ENCODE measurements at places on chromosomes 13 and 19. TPM values are rescaled to one million over a fixed set of nuclear protein-coding genes. Genes with fewer than 3 reads are reported as not detected.

Gene VSTM2B
- not detected for total RNA-seq

Gene CCDC8
- not detected for total RNA-seq

Gene TRPM4
- 1.8 TPM for total RNA-seq

Gene CEBPA
- total RNA-seq = 1.4 TPM

Gene IL11
- not detected for total RNA-seq

Gene LILRB4
- not detected for total RNA-seq

Gene KIR3DL2
- total RNA-seq = 0.47 TPM

Gene ZNF600
- total RNA-seq = 10.7 TPM

Gene CALR3
- total RNA-seq = not detected

GRCh38 chr13:59641261-59641660 lies 522.5 kb downstream of the DIAPH3 start:
- no peak overlapping the region for H3K4me3 ChIP-seq
- no peak for DNase-seq
- H3K36me3 ChIP-seq = no peaks in the 10 kb centered on the region
- H3K4me1 ChIP-seq = no peaks in the 10 kb centered on the region

GRCh38 chr13:105441051-105441750 lies 1094.3 kb downstream of the EFNB2 start:
- H3K4me3 ChIP-seq = no peak overlapping the region
- no peak overlapping the region for H3K27ac ChIP-seq
- no peaks in the 10 kb centered on the region for H3K36me3 ChIP-seq
- no peaks in the 10 kb centered on the region for H3K4me1 ChIP-seq
- no peak for DNase-seq

- peak overlapping the region; percentile 66 for H3K27ac ChIP-seq
- no peak for DNase-seq
- no peaks in the 10 kb centered on the region for H3K27me3 ChIP-seq
- H3K4me1 ChIP-seq = peaks cover 9% of the 10 kb centered on the region
These were observed 53.5 kb downstream of the KATNAL1 start for GRCh38 chr13:30253830-30254229.

DNA sequence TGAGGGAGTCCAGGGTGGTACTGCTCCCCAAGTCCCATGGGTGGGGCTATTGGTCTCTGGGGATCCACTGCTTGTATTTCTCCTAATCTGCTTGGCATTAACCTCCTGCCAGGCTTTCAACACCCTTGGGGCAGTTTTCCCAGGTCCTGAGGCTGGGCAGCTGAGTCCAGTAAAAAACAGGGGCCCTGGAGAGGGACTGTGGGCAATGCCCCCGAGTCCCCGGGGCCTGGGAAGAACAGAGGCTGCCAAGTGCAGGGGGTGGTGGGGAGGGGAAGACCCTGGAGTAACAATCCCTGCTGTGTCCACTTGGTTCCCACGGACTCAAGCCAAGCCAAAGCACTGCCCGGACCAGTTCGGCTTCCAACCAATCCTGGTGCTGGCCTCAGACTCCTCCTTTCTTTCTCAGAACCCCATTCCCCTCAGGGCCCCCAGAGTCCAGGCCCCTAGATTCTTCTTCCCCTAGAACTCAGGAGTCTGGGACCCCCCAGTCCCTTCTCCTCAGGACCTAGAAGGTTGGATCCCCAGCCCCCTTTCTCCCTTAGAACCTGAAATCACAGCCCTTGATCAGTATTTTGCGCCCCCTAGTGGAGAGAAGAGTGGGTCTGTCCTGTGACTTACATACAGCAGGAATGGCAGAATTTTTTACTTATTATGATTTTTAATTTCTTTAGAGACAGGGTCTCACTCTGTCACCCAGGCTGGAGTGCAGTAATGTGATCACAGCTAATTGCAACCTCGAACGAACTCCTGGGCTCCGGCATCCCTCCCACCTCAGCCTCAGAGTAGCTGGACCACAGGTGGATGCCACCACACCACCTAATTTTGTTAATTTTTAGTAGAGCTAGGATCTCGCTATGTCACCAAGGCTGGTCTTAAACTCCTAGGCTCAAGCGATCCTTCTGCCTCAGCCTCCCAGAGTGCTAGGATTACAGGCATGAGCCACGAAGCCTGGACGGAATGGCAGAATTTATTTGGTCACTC lies 3.7 kb upstream of the CLPTM1 start:
- H3K27me3 ChIP-seq = no peaks in the 10 kb centered on the region
- no peak overlapping the region for H3K4me3 ChIP-seq
- H3K36me3 ChIP-seq = no peaks in the 10 kb centered on the region
- peak; percentile 90 for DNase-seq
- no peak overlapping the region for H3K27ac ChIP-seq
- peaks cover 12% of the 10 kb centered on the region for H3K4me1 ChIP-seq

DNA sequence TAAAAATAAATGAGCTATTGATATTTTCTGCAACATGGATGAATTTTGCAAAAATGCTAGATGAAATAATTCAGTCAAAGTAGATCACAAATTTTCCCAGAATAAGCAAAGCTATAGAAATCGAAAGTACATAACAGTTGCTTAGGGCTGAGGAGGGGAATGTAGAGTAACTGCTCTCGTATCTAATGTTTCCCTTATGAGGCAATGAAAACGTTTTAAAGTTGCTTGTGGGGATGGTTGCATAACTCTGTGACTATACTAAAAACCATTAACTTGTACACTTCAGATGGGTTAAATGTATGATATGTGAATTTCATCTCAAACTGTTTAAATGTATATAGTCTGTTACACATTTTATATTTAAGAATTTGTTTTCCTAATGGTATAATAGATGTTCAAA lies 231.7 kb downstream of the GGACT start:
- H3K27ac ChIP-seq = no peak overlapping the region
- no peaks in the 10 kb centered on the region for H3K27me3 ChIP-seq
- no peak overlapping the region for H3K4me3 ChIP-seq
- peaks cover 7% of the 10 kb centered on the region for H3K36me3 ChIP-seq

GRCh38 chr13:111980146-111980929 lies 86.6 kb upstream of the SOX1 start:
- no peak overlapping the region for H3K4me3 ChIP-seq
- DNase-seq = no peak
- no peak overlapping the region for H3K27ac ChIP-seq
- H3K27me3 ChIP-seq = no peaks in the 10 kb centered on the region
- no peaks in the 10 kb centered on the region for H3K4me1 ChIP-seq
- H3K36me3 ChIP-seq = peaks cover under 1% of the 10 kb centered on the region

DNA sequence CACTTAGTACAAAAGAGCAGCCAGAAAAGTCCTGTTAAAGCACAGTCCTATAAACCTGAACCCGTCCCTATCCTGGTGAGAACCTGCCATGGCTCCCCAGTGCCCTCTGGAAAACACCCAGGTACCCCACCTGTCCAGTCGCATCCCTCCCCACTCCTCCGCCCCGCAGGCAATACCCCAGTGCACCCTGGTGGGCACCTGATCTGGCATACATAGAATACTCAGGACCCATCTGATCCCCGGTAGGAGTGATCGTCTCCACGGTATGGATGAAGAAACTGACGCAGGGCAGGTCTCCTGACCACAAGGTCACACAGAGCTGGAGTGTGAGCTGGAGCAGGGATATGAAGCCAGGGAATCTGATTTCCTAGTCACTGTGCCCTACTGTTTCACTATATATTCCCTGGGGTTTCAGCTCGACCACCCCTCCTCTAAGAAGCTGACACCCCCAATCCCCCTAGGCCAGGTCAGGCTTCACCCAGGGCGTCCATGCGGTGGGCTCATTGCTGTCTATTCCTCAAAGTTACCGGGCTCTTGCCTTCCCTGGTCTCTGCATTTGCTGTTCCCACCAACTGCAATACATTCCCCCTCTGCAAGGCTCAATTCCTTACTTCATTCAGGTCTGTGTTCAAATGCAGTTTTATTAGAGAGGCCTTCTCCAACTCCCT lies 12.6 kb downstream of the FBXO46 start:
- peaks cover 33% of the 10 kb centered on the region for H3K4me1 ChIP-seq
- H3K36me3 ChIP-seq = peaks cover 41% of the 10 kb centered on the region
- no peak for DNase-seq
- H3K4me3 ChIP-seq = peak overlapping the region; percentile 88

- H3K27me3 ChIP-seq = peaks cover 7% of the 10 kb centered on the region
- peak; percentile 40 for DNase-seq
- no peaks in the 10 kb centered on the region for H3K4me1 ChIP-seq
- no peak overlapping the region for H3K4me3 ChIP-seq
- no peaks in the 10 kb centered on the region for H3K36me3 ChIP-seq
These were observed 47.8 kb upstream of the VSTM2B start for GRCh38 chr19:29477831-29478577.

DNA sequence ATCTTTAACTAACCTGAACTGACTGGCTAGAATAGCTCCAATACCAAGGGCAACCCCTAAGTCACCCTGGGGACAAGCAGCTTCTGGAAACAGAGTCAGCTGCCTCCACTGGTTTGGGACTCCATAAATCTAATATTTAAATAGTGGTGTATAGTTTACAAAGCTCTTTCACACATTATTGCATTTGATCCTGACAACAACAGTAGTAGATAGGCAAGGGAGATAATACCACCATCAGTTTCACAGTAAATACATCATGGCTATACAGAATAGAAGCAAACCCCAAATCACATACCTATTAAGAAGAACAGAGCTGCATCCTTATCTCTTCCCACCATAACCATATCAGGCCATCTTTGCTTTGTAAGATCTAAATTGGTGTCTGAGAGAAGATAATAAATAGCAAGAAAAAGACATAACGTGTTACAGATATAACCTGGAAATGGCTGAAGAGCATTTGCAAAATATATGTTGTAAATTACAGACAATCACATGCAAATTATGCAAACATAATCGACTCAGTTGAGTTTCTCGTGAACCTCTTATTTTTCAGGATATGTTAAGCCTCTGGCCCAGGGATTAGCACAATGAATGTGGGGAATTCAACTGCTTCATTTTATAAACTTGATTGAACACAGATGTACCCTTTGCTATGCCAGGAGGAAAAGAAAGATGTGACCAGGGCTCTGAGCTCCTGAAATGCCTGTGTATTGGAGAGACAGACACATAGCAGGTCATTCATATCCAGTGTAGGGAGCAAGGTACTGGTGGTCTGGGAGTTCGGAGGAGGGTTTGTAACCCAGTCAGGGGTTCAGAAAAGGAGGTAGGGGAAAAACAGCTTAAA lies 142.5 kb downstream of the SLC7A1 start:
- H3K27me3 ChIP-seq = peaks cover 7% of the 10 kb centered on the region
- H3K27ac ChIP-seq = no peak overlapping the region
- no peaks in the 10 kb centered on the region for H3K36me3 ChIP-seq
- no peak overlapping the region for H3K4me3 ChIP-seq

- no peaks in the 10 kb centered on the region for H3K36me3 ChIP-seq
- H3K27ac ChIP-seq = no peak overlapping the region
- no peak for DNase-seq
- H3K4me1 ChIP-seq = no peaks in the 10 kb centered on the region
- no peak overlapping the region for H3K4me3 ChIP-seq
These were observed 1299.2 kb upstream of the ATXN8OS start for GRCh38 chr13:68808456-68808855.

- DNase-seq = no peak
- H3K4me3 ChIP-seq = no peak overlapping the region
- H3K27me3 ChIP-seq = peaks cover 5% of the 10 kb centered on the region
- H3K36me3 ChIP-seq = peaks cover 4% of the 10 kb centered on the region
- peaks cover 9% of the 10 kb centered on the region for H3K4me1 ChIP-seq
These were observed 7.0 kb downstream of the CAB39L start for GRCh38 chr13:49436890-49437289.

- no peaks in the 10 kb centered on the region for H3K36me3 ChIP-seq
- H3K27me3 ChIP-seq = no peaks in the 10 kb centered on the region
- H3K4me3 ChIP-seq = no peak overlapping the region
- no peak overlapping the region for H3K27ac ChIP-seq
These were observed 38.1 kb downstream of the MIPEP start for GRCh38 chr13:23851106-23851505.

- DNase-seq = no peak
- no peak overlapping the region for H3K27ac ChIP-seq
- no peaks in the 10 kb centered on the region for H3K27me3 ChIP-seq
- no peaks in the 10 kb centered on the region for H3K36me3 ChIP-seq
- peaks cover 21% of the 10 kb centered on the region for H3K4me1 ChIP-seq
These were observed 38.7 kb downstream of the ATP11A start for GRCh38 chr13:112728375-112729126.

DNA sequence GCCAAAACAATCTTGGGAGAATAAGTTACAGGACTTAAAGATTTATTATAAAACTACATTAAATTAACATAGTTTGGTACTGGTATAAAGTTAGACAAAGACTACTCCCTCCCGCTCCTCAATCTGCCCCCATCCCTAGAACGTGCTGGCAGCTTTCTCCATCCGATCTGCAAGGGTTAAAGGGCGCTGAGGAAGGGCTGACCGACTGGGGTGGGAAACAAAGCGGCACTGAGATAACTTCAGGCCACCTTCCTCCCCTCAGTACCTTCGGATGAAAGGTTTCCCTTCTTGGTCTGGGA lies 790 bp upstream of the SUGT1 start:
- H3K36me3 ChIP-seq = peaks cover 18% of the 10 kb centered on the region
- no peak overlapping the region for H3K27ac ChIP-seq
- DNase-seq = no peak
- H3K4me1 ChIP-seq = peaks cover 15% of the 10 kb centered on the region
- H3K4me3 ChIP-seq = no peak overlapping the region

DNA sequence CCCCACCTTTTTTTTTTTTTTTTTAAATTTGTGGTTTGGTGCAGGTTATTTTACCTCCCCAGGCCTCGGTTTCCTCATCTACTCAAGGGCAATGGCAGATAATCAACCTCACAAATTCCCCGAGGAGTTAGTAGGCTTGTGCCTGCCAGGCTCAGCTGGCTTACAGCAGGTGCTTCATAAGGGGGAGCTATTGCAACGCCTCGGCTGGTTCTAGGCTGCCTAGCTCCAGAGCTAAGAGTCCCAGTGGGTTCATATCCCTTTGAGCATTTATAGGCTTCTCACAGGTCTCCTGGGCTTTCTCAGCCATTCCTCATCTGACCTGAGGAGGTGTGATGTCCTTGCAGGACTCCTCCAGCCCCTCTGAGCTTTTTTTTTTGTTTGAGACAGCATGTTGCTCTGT lies 10.6 kb downstream of the BCKDHA start:
- no peak for DNase-seq
- peaks cover 5% of the 10 kb centered on the region for H3K36me3 ChIP-seq
- H3K27me3 ChIP-seq = no peaks in the 10 kb centered on the region
- peaks cover 5% of the 10 kb centered on the region for H3K4me1 ChIP-seq
- H3K4me3 ChIP-seq = no peak overlapping the region

GRCh38 chr13:79190932-79191331 lies 215.1 kb downstream of the RBM26 start:
- H3K4me3 ChIP-seq = no peak overlapping the region
- H3K27ac ChIP-seq = no peak overlapping the region
- no peaks in the 10 kb centered on the region for H3K36me3 ChIP-seq

GRCh38 chr19:34188408-34188807 lies 16.1 kb downstream of the LSM14A start:
- H3K27ac ChIP-seq = no peak overlapping the region
- H3K4me3 ChIP-seq = no peak overlapping the region
- no peak for DNase-seq
- H3K36me3 ChIP-seq = peaks cover 13% of the 10 kb centered on the region
